ENCODE measurements at places on chromosomes 13 and 19.
A peak's percentile ranks its signal among the peaks of the same experiment; 100 is the strongest.

DNA sequence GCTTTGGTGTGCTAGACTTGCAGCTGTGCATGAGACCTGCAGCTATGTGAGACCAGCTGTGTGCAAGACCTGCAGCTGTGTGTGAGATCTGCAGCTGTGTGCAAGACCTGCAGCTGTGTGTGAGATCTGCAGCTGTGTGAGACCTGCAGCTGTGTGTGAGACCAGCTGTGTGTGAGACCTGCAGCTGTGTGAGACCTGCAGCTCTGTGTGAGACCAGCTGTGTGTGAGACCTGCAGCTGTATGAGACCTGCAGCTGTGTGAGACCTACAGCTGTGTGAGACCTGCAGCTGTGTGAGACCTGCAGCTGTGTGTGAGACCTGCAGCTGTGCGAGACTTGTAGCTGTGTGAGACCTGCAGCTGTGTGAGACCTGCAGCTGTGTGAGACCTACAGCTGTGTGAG lies 6.7 kb upstream of the DCUN1D2 start:
- no peak for DNase-seq

DNA sequence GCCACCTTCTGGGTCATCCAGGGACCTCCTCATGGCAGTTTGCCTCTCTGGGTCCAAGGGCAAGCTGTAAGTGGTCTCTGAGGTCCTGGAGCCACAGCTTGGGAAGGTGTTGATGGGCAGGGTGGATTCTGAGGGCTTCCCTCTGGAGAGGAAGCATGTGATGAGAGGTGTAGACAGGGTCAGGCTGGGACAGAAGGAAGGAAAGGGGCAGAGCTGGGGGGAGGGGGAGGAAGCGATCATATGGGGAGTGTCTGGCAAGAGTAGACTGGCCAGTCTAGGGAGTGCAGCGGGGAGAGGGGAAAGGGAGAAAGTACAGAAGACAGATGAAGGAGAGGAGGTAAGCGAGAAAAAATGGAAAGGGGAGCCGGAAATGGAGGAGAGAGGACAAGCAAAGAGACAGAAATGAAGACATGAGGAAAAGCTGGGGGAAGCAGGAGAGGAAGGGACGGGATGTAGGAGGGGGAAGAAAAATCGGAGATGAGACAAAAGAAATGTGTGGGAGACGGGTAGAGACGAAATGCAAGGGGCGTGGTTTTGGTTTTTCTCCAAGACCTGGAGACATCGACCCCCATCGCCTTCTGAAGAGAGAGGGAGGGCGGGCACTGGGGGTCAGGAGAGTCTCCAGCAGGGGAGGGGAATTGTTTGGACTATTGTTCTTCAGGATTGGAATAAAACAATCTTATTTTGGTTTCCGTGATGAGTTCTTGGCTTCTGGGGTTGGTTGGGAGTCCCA lies 26.6 kb downstream of the ZSWIM9 start:
- no peak for DNase-seq

DNA sequence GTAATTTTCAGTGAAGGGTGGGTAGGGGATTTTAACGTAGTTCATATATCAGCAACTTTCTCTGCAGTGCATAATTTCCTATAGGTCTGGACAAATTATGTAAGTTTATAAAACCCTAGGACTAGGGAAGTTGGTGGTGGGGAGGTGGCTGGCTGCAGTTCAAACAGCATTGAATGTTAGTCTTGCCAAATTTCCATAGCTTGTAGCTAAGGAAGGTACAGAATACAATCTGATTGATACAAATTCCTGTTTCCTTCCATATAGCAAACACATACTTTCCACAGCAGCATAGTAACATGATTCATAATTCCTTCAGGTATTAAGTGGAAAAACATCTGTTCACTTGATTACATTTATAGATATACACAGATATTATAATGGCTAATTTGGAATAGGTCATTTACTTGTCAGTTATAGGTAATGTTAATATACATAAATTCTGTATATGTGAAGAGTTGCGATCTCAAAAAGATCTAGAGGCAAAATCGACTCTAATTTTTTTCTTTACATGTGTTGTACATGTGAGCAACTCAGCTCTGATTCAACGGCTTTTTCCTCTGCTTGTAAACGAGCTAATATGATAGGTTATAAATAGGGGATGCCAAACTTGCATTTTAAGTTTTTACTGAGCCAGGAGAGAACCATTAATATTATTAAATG lies 233.4 kb upstream of the CSNK1A1L start:
- no peak for DNase-seq

DNA sequence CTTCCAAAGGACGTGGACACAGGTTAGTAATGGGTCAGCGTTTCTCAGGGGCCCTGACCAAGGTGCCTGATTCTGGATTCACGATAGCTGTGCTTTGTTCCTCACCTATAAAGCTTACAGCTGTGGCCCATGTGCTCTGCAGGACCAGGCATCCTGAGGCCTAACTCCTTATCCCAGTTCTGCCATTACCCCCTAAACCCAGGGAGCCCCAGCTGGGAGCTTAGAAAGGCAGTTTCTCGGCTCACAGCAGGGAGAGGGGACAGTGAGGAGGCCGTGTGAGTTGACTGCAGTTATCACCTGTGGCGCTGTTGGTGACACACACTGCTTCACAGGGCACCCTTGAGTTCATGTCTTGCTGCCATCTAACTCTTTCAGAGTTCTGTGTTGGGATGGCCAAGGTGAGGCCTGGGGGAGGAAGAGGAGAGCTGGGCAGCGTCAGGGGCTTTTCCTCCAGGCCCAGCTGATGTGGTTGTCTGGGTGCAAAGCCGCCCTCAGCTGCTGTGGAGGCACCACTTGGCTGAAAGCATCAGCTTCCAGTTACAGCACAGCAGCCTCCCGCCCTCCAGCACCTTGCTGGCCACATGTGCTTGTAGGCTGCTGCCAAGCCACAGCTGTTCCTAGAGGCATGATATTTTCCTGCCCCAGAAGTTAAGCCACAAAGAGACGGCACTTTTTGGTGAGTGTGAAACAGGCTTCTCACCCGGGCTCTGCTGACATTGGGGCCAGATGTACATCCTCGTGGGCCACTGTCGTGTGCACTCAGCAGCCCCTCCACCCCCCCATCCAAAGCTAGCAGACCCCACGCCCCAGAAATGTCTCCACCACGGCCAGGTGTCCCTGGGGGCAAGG lies 99.6 kb upstream of the MCF2L start:
- no peak for DNase-seq

- DNase-seq, result no peak
Observed at GRCh38 chr13:79314652-79315051, 91.4 kb downstream of the RBM26 start.

GRCh38 chr13:99154064-99154463 lies 46.6 kb upstream of the UBAC2 start:
- DNase-seq, result no peak

DNA sequence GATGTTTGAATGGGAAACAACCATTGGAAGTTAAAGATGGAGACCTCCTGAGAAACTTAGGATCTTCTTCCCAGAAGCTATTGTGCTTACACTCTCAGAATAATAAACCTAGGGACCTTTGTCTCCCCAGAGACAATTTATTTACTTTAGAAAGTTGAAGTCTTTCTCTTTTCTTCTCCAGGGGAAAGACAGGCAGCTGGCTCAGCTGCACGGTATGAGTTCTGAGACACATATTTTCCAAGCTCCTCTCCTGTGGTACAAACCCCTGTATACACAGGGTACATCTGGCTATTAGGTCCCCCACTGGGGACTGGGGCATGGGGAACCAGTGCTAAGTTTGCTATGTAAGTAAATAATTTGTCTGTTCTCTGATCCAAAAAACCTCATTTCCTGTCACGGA lies 67.5 kb upstream of the POSTN start:
- DNase-seq, result no peak

- DNase-seq, result no peak
Observed at GRCh38 chr19:10747271-10747670, 29.4 kb downstream of the DNM2 start.

- no peak for DNase-seq
Observed at GRCh38 chr19:6429419-6430221, 3.9 kb downstream of the SLC25A41 start.

DNA sequence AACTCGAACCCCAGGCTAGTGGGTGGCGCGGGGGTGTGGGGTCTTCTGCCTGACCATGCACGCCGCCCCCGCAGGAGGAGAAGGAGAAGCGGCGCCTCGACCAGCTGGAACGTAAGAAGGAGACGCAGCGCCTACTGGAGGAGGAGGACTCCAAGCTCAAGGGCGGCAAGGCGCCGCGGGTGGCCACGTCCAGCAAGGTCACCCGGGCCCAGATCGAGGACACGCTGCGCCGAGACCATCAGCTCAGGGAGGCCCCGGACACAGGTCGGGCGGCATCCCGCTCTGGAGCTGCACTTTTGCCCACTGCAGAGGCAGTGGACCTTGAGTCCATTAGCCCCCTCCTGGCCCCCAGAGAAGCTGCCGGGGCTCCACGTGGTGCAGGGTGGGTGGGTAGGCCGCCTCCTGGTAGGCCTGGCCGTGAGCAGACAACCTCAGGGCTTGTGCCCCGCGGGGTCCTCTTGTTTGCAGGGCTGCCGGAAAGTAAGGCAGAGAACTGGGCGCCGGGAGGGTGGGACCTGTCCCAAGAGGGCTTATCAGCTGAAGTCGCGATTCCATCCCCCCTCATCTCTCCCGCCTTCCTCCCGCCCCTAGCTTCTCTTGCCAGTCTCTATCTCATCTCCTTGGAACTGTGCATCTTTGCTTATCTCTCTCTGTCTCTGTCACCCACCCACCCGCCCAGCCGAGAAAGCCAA lies 9.9 kb downstream of the CCDC124 start:
- DNase-seq, result no peak

DNA sequence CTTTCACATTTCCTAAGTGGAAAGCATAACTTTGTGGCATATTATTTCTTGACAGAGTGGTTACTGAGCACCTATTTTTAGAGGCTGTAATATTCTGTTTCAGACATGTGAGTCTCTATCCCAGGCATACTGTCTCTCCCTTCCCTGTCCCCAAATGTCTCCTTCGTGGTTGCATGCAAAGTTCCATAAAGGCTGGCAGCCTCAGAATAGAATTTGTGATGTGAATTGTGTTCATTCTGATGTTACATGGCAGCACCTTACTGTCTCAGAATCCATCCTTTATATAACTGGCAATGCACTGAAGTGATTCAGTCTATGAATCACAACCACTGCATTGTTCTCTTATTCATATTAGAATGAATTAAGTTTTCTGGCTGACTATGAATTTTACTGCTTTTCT lies 89.0 kb upstream of the SLC7A1 start:
- no peak for DNase-seq

DNA sequence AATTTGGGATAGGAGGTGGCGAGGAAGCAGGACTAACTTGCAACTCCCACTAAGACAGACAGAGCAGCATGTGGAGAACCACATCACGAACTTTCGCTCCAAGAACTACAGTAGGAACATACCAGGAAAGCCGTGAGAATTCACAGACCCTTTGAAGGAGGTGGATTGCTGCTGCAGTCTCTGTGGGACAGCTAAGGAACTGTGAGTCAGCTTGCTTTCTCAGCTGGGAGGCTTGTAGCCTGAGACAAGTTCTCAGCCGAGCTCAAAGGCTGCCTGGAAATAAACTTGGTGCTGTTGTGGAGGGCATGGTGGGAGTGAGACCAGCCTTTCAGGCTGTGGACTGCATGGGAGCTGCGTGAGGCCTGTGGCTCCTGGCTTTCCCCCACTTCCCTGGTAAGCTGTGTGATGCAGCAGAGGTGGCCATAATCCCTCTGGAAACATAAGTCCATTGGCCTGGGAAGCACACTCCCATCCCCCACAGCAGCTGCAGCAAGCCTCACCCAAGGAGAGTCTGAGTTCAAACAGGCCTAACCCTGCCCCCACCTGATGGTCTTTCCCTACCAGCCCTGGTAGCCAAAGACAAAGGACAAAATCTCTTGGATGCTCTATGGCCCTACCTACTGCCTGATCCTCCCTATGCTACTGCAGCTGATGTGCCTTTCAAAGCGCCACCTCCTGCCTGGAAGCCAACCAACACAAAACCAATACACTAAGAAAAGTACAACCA lies 441.1 kb upstream of the HTR2A start:
- no peak for DNase-seq

DNA sequence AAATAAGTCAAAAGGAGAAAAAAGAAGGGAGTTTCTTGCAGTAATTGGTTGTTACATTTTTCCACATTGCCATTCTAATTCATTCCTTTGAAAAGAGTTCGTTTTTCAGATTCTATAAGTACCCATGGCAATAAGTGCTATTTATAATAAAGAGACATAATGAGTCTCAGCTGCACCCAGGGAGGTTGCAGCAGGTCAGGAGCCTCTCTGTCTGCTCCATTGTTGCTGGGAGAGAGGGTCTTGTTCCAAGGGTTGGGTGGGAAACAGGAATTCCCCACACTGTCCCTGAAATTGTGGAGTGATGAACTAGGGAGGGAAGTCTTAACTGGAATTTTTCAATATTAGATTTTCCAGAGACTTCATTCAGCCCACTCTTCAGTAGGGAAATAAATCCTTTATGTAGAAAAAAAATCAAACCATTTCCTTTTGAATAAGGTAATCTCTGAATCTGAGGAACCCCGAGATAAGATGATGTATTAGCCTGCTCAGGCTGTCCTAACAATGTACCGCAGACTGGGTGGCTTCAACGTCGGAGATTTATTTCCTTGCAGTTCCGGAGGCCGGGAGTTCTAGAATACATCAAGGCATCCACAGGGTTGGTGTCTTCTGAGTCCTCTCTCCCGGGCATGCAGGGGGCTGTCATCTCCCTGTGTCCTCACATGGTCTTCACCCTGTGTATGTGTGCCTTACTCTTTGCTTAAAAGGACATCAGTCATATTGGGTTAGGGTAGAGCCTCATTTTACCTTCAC lies 342.7 kb upstream of the TMTC4 start:
- DNase-seq, result no peak

DNA sequence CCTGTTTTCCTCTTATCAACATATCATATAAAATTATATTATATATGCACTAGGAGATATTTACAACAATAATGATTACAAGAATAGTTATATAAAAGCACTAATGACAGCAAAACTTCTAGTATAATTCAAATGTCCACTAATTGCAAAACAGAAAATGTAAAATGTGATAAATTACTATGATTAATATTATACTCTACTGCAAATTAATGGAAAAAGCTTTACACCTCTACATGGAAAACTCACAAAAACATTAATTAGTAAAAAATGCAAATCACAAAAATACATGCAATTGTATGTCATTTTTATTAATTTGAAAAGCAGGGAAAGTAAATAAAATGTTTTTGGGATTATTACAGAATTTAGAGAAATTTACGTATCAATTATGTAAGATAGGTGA lies 681.0 kb upstream of the PCDH20 start:
- no peak for DNase-seq

- peak; percentile 63 for DNase-seq
Observed at GRCh38 chr13:24683838-24684599, 3.8 kb downstream of the ATP12A start.

- DNase-seq, result no peak
Observed at GRCh38 chr13:60286707-60287106, 110.3 kb upstream of the TDRD3 start.

GRCh38 chr13:45051315-45051714 lies 62.0 kb downstream of the GPALPP1 start:
- DNase-seq, result no peak

- no peak for DNase-seq
Observed at GRCh38 chr13:101394605-101395004, 21.7 kb downstream of the NALCN start.

- DNase-seq, result no peak
Observed at GRCh38 chr19:30430206-30430734, 58.1 kb downstream of the ZNF536 start.
